ENCODE measurements at places on chromosomes 13 and 19.
A peak's percentile ranks its signal among the peaks of the same experiment; 100 is the strongest.

GRCh38 chr13:38685974-38686576 is 802 bp upstream of the FREM2 start:
- DNase-seq, result no peak

- DNase-seq, result no peak
These were observed 1146.3 kb upstream of the MIR17HG start for GRCh38 chr13:90201202-90201601.

DNA sequence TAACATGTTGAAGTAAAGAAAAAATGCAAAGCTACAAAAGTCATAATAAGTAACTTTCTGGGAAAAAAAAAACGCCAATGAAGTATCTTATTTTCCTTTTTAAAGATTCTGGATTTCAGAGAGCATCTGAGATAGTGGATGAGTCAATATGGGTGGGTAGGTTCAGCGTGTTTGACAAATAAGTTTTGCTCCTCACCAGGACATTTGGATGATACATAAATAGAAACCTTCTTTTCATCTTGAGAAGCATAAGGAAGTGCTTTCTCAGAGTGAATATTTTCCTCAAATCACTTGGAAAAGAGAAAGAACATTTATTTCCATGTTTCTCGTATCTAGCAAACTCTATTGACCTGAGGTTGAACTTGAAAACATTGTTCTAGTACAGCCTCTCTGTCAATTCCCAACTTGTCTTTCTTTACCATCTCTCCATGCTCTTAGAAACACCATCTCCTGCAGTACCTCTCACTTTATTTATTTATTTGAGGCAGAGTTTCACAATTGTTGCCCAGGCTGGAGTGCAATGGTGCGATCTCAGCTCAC is 463.2 kb downstream of the KLF5 start:
- DNase-seq, result no peak

- DNase-seq, result peak; percentile 31
These were observed 788.0 kb upstream of the ATXN8OS start for GRCh38 chr13:69319656-69320055.

- no peak for DNase-seq
These were observed 314.7 kb downstream of the FOXO1 start for GRCh38 chr13:40351537-40352379.

GRCh38 chr13:62280590-62280989 is 864.9 kb upstream of the PCDH20 start:
- no peak for DNase-seq

GRCh38 chr13:80082396-80083080 is 258.4 kb downstream of the SPRY2 start:
- peak; percentile 20 for DNase-seq

- DNase-seq, result no peak
These were observed 1680.8 kb downstream of the EFNB2 start for GRCh38 chr13:104854698-104855097.

GRCh38 chr19:9166846-9167245 is 11.9 kb upstream of the OR7D2 start:
- DNase-seq, result no peak

GRCh38 chr13:41075034-41075433 is 13.7 kb downstream of the WBP4 start:
- no peak for DNase-seq

DNA sequence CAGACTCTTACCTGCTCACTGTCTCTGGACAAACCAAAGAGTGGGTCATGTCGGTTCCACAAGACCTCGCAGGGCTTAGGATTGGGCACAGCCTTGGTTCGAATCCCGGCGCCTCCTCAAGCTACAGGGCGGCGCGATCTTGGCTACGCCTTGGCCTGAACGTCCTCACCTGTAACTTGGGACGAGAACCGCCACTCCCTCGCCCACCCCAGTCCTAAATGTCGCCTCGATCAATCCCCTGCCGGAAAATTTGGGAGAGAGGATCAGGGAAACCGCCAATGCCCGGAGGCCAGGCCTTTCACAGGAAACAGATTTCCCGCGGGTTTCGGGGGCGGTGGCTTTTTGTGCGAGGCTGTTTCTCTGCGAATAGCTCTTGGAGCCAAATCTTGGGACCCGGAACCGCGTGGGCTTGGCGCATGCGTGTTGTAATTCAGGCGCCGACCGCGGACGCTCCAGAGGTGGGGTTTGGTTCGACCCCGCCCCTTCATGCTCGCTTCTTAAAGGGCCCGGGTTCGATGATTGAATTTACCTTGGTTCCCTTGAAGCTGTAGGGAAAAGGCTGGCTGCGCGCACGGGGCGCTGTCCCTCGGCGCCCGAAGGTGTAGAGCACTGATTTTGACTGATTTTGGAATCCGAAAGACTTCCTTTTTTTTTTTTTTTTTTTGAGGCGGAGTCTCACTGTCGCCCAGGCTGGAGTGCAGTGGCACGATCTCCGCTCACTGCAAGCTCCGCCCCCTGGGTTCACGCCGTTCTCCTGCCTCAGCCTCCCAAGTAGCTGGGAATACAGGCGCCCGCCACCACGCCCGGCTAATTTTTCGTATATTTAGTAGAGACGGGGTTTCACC is at the start of gene NR2C2AP:
Gene NR2C2AP (minus strand): TSS at position 403 of the 845 bp plus-strand sequence. CDS start 354 bp downstream, at position 49.
- DNase-seq, result peak; percentile 69

Measured in fibroblast of skin of left quadriceps (primary cell).